ENCODE measurements at places on chromosomes 4 and X.

GRCh38 chrX:13569479-13570260 is at the start of gene EGFL6:
Gene EGFL6, plus strand, starts transcription at chrX:13569601. Its CDS starts 261 bp downstream, at chrX:13569862.
- DNase-seq, result no peak

DNA sequence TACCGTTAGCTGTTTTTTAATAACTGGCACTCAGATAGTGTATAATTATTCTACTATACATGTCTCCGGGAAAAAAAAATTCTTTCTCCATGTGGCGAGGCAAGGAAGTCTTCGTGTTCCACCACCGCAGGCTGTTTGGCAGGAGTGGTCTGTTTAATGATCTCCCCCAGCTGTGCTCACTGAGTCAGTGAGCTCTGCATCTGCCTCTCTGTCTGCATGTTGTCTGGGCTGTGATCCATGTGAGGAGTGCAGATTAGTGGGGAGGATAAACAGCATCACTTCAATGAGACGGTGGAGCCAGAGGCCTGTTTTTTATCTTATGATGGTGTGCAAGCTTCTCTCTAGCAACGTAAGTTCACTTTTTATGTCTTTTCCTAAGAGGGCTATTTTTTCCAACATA is 69.8 kb downstream of the RPS3A start:
- DNase-seq, result peak; percentile 43

DNA sequence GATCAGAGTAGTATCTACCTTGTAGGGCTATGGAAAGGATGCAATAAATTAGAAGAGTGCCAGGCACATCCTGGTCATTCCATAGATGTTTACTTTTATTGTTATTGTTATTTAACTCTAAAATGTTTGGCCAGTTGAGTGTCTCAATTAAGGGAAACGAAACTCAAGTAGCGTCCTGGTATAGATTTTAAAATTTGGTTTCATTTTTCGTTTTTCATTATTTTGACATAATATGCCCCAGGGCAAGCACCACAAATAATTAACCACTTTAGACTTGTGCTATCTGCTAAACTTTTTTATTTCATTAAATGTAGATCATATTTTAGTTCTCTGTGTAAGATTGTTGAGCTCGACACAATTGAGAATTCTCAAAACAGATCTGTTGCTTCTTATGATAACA is 179.7 kb upstream of the PRPS2 start:
- no peak for DNase-seq

DNA sequence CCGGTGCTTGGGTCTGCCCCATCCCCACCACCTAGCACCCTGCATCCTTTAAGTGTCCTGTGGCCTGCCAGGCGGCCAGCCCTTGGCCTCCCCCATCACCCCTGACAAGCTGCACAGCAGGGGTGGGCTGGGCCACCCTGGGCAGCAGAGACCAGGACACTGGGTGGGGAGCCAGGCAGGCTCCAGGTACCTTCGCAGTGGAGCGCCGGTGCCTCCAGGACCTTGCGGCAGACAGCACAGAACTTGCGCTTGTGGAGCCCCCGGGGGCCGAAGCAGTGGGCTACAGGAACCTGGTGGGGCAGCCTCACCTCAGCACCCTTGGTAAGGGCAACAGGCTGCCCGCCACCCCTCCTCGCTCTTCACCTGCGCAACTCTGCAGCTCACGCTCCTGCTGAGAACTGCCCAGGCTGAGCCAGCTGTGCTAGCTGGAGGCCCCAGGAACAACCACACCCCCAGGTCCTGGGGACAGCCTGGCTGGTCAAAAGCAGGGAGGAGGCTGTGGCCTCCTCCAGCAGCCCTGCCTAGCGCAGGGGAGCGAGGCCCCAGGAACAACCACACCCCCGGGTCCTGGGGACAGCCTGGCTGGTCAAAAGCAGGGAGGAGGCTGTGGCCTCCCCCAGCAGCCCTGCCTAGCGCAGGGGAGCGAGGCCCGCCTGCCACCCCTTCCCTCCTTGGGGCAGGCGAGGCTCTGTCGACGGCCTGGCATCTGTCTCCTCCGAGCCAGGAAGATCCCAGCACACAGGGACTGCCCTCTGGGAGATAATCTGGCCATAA is 4.6 kb downstream of the DGKQ start:
- DNase-seq, result no peak

- no peak for DNase-seq
Observed at GRCh38 chr4:60709061-60709460, 491.1 kb upstream of the ADGRL3 start.

GRCh38 chrX:71440401-71440800 is 74.2 kb downstream of the TAF1 start:
- no peak for DNase-seq

DNA sequence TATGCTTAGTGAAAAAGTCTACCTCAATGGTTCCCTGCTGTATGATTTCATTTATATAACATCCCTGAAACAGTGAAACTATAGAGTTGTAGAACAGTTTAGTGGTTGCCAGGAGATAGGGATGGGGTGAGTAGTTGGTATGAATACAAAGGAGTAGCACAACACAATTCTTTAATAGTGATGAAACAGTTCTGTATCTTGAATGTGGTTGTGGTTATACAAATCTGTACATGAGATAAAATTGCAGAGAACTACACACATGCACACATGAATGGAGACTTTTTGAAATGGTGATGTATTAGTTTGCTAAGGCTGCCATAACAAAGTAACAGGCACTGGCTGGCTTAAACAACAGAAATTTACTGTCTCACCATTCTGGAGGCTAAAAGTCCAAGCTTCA is 677.1 kb downstream of the ADGRL3 start:
- no peak for DNase-seq

DNA sequence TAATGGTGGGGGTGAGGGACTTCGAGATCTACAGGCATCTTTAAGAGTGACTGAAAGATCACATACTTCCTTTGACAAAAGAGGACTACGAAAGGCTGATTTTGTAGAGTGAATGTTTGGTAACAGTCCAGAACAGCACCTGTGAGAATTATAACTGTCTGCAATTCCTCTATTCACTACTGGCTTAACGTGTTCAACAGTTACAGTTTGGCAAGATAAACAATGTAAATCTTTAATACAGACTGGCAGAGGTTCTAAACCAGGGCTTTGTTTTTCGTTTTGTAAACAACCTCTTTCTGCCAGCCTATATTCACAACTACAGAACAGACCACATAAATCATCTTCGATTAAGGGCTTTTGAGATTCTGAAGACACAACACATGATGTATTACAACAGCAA is 66.9 kb downstream of the NCAPG start:
- no peak for DNase-seq

DNA sequence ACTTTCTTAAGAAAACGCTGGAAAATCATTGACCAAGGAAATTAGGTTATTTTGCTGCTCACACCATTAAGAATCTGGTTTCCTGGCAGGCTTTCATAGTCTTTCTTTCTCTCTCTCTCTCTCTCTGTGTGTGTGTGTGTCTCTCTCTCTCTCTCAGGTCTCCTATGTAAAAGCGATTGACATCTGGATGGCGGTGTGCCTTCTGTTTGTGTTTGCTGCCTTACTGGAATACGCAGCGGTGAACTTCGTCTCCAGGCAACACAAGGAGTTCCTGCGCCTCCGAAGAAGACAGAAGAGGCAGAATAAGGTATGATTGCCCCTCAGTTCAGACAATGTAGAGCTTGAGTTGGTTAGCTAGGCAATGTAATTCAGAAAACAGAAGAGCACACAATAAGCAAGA is 161.2 kb downstream of the GLRA2 start:
- DNase-seq, result no peak

GRCh38 chr4:102736636-102737549 is 23.9 kb downstream of the MANBA start:
- DNase-seq, result no peak

DNA sequence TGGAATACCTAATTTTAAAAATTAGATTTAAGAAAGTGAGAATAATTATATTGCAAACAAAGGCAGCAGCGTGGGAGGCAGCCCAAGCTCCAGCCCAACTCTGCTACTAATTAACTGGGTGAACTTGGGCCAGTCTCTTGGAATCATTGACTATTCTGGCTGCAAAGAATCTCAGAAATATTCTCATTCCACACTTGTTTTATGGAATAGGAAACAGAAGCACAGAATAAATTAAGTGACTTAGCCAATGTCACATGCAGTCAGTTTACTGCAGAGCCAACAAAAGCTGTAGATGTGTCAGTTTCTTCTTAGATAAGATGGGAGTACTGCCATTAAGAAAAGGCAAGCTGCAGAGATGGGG is 132.6 kb upstream of the FAM9B start:
- no peak for DNase-seq

DNA sequence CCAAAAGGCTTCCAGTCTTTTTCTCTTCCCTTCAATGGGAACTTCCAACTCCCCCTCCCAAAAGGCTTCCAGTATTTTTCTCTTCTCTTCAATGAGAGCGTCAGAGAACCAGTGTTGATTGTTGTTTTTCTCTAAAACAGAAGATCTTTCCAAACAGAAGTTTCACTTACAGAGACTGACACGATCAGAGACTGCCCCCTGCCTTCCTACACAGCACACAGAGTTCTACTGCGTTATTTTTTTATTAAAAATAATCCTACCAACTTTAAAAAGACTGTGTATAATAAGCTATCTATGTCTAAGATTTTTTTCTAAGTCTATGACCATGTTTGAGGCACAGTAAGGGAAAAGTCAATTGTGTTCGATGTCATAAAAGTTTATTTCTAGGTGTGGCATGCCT is 3.5 kb upstream of the HTR2C start:
- DNase-seq, result no peak

- no peak for DNase-seq
Observed at GRCh38 chr4:23023121-23023520, 330.4 kb downstream of the GBA3 start.

GRCh38 chr4:183008492-183008891 is 90.6 kb upstream of the WWC2 start:
- DNase-seq, result no peak

DNA sequence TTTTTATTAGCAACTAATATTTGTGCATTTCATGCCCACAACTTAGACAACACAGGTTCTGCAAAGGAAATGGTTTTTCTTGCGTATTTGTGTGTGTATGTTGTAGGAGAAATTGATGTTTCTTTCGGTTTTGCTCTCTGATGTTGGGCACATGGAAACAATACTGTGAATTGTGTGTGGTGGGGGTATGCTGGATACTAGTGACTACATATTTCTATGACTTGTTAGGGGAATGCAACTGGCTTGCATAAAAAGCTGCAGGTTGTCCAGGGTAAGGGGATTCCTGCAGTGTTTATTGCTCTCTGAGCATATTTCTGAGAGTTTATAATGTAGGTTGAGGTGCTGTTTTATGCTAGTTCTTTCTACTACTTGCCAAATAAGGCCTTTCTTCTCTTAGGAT is 11.6 kb downstream of the DLG3 start:
- no peak for DNase-seq

DNA sequence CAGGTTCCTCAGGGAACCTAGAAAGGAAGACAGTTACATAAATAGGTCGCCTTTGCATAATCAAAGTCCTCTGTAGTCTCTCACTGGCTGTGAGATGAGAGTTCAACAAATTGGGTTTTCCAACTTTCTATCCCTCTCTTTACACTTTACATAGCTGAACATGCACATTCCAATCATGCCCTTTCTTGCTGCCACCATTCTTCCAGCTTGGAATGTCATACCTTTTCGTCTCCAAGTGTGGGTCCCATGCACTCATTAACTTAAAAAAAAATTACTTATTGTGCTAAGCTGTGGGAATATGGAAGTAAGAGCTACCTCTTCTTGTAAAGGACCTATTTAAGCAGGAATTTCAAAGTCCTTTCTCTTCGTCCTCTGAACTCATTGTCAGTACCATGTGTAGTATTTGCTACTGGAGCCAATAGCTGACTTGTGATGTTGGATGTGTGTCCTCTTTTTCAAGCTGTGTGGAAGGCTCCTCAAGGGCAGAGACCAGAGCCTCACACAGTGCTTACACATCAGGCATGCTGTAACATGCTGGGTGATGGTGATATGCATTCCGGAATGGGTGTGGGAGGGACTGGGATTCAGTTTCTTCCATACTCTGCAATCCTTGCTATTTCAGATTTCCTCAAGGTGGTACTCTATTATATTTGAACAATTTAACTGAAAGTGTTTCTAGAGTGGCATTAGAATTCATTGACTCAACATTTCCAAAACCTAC is 7.1 kb downstream of the ENOPH1 start:
- no peak for DNase-seq

DNA sequence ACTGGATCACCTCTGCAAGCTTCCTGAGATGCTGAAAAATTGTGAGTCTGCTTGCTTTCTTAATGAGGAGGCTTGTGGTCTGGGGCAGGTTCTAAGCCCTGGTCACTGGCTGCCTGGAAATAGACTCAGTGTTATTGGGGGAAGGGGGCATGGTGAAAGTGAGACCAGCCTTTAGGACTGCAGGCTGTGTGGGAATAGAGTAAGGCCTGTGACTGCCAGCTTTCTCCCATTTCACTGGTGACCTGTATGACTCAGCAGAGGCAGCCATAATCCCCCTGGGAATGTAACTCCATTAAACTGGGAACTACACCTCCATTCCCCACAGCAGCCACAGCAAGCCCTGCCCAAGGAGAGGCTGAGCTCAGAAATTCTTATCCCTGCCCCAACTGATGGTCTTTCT is 55.9 kb upstream of the IL15 start:
- no peak for DNase-seq

GRCh38 chrX:48736303-48736702 is 25.2 kb upstream of the GLOD5 start:
- no peak for DNase-seq

DNA sequence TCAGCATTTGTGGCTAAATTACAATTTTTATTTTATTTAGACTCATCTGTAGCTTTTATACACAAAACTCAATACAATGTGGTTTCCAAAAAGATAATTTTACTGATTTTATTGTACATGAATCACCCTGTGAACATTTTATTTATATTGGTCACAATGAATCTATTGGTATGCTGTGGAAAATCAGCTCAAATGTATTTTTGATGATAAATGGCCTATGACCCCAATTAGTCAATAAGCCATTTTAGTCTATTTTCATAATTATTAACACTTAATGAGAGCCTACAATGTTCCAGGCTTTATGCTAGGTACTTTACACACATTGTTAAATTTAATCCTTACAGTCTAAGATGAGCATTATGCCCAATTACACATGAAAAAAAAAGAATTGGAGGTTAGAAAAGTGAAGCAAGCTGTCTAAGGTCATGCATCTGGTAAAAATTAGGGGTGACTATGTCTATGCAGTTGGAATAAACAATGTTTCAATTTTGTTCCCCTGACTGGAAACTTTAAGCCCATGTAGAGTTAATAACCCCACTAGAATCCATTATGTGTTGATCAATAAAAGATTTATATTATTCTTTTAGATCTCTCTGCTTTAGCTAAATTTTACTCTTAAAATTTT is 344.7 kb downstream of the PABPC4L start:
- DNase-seq, result peak; percentile 48

DNA sequence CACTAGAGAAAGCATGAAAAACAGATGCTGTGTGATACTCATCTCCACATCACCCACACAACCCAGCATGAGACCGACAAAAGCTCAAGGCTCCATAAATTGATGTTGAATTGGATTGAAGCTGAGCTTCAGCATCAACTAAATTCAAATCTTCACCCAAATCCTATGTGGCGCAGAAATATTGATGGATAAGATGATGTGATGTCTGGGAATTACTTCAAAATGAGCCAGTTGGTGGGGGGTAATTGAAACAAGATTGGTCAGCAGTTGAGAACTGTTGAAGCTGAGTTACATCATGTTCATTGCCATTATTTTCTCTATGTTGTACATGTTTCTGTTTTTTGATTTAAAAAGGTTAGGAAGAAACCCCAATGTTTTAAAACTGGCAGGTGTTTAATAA is 166.5 kb upstream of the STS start:
- no peak for DNase-seq
